ENCODE measurements at places on chromosomes 13 and 19.

- DNase-seq: no peak
These were observed 35.2 kb upstream of the WDFY2 start for GRCh38 chr13:51549050-51549449.

GRCh38 chr19:862581-863314 lies 3.3 kb downstream of the CFD start:
- no peak for DNase-seq

DNA sequence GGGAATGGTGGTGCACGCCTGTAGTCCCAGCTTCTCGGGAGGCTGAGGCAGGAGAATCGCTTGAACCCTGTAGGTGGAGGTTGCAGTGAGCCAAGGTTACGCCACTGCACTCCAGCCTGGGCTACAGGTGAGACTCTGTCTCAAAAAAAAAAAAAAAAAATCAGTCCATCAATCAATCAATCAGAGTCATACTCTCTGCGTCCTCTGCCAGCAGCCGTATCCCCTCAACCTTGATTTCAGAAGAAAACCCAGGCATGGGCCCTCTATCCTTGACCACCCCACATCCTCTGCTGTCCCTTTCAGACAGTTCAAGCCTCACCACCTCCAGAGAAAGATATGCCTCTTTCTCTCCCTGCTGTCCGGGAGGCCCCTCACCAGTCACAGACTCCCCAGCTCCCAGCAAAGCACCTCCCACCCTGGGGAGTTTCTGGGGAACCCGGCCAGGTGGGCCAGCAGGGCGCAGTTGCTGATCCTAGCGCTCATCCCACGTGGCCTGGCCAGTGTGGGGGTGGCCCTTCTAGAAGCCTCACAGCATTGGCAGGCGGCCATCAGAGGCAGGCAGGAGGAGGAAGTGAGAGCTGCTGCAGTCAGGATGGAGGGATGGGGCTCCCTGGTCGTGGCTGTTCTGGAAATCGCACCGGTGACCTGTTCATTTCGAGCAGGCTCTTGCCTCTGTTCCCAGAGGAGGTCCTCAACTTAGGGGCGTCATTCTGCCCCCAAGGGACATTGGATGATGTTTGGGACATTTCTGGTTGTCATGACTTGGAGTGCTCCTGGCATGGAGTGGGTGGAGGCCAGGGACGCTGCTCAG lies 10.2 kb upstream of the JSRP1 start:
- peak; percentile 44 for DNase-seq

DNA sequence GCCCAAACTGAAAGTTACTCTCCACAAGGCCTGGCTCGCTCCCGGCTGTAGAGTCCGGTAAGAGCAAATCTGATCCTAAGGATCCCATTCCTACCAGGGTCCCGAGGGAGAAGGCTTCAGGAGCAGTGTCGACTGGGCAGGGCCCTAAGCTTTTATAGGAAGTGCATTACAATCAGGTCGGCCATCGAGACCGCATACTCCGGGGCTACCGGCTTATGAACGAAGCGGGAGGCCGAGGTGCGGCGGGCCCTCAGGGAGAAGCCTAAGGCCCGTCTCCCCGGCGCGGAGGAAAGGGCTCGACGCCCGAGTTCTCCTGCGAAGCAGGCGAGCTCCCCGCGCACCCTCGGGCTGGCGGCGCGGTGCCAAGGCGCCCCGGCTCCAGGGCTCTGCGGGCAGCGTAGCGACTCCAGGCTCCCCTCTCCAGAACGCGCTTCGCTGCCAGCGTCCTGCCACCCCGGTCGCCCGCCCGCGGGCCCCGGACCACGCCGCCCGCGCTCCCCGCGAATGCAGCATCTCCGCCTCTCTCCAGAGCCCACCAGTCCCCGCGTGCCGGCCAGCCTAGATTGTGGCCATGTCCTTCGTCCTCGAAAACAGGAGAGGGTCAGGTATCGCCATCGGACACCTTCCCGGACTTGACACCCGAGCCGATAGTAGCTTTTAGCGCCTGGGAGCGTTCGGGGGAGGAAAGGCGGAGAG lies 1.4 kb downstream of the EFNB2 start:
- peak; percentile 75 for DNase-seq

GRCh38 chr19:30059741-30060457 lies 117.9 kb downstream of the URI1 start:
- no peak for DNase-seq

DNA sequence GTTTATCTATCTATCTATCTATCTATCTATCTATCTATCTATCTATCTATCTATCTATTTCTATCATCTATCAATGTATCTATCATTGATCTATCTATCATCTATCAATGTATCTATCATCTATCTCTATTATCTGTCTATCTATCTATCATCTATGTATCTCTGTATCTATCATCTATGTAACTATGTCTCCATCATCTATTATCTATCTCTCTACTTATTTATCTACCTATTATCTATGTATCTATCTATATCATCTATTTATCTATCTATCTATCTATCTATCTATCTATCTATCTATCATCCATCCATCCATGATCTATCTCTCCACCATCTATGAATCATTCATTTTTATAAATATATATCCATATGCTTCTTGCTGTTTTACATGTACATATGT lies 15.8 kb downstream of the CYP4F3 start:
- no peak for DNase-seq

- DNase-seq: no peak
These were observed at the start of gene ICAM5 for GRCh38 chr19:10289836-10290356. ICAM5 (plus strand) TSS chr19:10289952; CDS start chr19:10290044, 92 bp downstream.

DNA sequence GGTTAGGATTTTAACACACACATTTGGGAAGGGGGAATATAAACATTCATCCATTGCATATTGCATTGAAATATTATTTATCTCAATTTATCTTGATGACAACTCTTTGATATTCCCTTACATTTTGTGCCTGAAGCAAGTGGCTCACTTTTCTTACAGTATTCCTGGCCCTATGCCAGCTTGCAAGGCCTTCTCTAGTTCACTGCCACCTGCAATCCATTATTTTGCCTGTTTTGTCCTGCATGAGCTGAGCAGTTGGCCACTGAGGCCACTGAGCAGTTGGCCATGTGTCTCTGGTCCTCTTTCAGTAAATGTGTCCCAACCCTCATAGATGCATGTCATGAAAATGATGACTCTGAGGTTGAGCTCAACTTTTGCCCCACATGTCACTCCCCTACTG lies 49.8 kb downstream of the CBY2 start:
- DNase-seq: no peak

DNA sequence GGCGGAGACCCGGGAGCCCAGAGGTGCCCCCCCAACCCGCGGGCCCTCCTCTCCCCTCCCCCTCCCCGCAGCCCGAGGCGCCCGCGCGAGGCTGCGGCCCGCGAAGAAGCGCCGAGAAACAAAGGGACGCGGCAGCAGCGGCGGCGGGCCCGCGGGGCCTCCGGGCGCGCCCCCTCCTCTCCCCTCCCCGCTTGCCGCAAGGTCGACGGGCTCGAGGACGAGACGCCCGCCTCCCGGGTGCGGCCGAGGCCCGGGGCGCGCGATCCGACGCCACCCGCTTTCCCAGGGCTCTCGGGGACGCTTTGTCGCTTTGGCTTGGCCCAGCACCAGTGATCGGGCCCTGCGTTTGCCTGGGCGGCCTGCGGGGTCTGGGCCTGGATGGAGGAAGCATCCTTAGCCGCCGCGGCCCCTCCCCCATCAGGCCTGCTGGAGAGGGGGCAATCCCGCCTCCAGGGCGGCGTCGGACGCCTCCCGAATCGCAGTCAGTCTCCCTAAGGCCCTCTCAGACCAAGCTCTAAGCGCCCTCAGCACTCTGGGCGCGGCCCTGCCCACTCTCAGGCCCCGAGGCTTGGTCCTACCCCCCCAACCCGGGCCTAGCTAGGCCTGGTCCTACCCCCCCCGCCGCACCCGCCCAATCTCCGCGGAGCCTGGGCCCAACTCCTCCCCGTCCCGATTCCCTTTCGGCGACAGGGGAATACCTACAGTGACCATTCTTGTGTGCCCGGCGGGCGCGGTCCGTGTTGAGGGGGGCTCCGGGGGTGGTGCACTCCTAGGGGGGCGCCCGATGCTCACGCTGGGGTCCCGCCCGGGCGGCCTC lies 740 bp downstream of the ELAVL3 start:
- peak; percentile 16 for DNase-seq

- no peak for DNase-seq
These were observed 624.1 kb upstream of the MIR17HG start for GRCh38 chr13:90723381-90723780.

GRCh38 chr19:34997071-34997617 lies 3.0 kb upstream of the GRAMD1A start:
- no peak for DNase-seq

DNA sequence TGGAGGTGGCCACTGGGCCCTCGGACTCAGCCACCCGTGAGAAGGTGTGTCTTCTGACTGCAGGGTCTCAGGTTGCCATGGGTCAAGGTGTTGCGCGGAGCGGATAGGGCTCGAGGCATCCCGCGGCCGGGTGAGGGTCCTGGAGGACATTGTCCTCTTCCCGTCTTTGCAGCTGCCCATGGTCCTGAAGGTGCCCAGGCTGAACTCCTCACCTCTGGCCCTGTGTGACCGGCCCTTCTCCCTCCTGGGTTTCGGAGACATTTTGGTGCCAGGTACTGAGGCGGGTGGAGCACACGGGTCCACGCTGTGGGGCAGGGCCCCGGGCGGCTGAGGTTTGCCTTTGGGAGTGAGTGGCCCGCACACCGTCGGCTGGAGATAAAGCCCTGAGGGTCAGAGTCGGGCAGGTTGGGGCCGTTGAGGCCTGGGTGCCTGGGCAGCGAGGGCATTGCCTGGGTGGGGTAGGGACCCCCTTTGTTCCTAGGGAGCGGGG lies 15.6 kb upstream of the TMPRSS9 start:
- DNase-seq: no peak

DNA sequence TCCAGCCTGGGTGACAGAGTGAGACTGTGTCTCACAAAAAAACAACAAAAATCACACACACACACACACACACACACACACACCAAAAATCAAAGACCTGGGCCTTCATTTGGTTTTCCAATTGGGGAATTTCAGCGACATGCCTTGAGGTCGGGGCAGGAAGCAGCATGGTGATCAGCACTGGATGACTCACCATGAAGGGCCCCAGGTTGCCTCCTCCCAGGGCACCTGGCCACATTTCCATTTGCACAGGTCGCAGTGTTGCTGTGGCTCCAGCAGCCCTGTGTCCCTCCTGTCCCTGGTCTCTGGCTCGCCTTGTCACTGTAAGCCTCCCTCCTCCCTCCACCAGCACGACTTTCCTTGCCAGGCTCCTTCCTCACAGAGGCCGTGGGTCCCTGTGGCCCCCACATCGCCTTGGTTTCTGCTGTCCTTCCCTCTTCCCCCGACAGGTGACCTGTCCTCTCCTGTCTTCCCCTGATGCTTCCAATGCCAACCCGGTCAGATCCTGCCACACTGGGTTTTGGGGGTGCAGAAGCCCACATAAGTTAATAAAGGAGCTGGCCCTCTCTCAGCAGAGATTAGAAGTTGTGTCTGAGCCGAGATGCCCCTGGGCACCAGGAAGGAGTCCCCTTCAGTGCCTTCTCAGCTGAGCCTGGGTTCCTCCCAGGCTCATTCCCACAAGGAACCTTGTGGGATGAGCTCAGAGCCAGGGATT lies 66.7 kb downstream of the GPR12 start:
- DNase-seq: no peak

- no peak for DNase-seq
These were observed 141.7 kb upstream of the SERP2 start for GRCh38 chr13:44231786-44232516.

GRCh38 chr13:89968470-89968869 lies 1379.0 kb upstream of the MIR17HG start:
- no peak for DNase-seq

DNA sequence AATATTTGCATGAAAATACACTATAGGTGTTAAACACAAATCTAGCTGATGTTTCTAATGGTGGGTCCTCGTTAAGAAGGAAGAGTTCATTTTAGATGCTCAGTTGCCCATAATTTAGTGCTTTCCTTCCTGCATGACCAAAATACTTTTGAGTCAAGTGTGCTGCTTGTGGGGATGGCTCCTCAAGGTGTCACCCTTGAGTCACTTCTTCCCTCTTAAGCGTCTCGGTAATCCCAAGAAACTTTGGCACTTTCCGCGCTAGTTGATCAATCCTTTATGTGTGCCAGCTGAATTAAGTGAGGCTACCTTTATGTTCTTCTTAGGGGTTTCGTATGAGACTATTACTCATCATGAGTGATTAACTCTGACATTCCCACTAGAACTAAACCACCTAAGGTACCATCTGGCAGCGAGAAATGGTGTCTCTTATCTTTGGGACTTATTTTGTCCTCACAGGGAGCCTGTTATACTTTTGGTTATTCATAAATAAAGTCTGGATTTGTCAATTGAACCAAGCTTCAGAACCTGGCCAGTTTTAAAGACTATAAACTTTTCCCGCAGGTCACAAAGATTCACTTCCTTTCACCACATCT lies 106.8 kb downstream of the NHLRC3 start:
- peak; percentile 77 for DNase-seq

GRCh38 chr19:56973713-56974555 lies 133.4 kb upstream of the PEG3 start:
- no peak for DNase-seq

GRCh38 chr19:4057931-4058692 lies 8.6 kb downstream of the ZBTB7A start:
- no peak for DNase-seq

- DNase-seq: peak; percentile 7
These were observed 27.6 kb downstream of the MYO9B start for GRCh38 chr19:17103177-17103576.

- DNase-seq: no peak
These were observed 512.8 kb downstream of the UQCRFS1 start for GRCh38 chr19:28700176-28700575.
